Activated T-helper 1 cell treated with anti-CD3 and anti-CD28 coated beads, Interleukin-2, amount 50 U/mL, for 16 hours (primary cell): ENCODE measurements at places on chromosomes 5 and 9.

DNA sequence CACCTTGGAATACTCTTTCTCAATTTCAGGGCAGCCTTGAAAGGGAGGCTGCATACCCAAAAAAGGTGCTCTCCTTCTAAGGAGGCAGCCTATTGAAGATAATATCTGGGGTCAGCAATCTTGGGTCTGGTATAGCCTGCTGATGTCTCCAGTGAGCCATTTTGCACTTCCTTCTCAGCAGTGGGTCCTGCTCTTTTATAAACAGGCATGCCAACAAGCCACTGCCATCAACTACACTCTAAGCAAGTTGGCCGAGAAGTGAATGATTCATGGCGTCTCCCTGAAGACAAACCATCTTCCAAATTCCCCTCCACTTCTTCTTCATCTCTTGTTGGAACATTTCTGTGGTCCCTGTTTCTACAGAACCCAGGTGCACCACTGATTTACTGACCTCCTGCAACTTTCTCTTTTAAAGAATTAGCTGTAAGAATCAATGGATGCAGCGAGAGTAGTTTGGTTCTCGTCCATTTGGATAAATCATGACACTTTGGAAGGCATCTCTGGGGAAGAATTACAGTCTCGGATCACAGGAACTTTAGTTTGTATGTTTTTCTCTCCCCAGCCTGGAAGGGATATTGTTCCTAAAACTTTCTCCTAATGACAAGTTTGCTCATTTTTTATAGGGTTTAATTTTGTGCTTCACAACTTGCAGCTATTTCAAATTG is 108.3 kb downstream of the INSYN2B start:
- no peak for DNase-seq

- DNase-seq = no peak
These were observed 34.4 kb downstream of the RABGAP1 start for GRCh38 chr9:122975196-122975595.

GRCh38 chr9:123164285-123164684 is 104.1 kb downstream of the STRBP start:
- DNase-seq = no peak

DNA sequence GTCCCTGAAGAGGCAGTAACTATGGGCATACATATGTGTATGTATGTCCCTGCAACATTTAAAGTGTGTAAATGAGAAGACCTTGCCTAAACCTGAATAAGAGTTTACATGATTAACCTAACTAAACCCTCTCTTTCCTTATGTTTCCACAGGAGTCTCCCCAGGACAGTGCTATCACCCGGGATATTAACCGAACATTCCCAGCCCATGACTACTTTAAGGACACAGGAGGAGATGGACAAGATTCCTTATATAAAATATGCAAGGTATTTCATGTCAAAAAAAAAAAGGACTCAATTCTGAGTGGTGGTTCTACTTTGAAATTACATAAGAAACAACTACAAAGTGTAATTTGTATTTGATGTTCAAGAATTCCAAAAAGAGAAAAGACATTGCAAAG is 31.7 kb downstream of the GPR21 start:
- DNase-seq = no peak

DNA sequence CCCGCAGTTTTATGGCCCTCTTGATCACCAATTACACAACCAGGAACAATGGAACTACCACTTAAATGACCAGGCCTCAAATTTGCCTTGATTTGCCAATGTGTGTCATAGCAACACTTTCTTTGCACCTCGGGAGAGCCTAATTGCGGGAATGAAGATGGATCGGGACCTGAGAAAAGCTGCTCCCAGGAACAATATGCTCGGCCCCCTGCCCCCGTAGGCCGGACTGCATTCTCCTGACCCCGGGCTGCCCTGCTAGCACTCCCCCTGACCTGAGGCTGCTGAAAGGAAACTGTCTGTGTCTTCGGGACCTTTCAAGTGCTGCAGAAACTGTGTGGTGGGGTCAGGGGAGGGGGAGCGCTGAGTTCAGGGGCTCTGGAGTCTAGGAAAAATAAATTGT is 294.3 kb upstream of the IRX1 start:
- DNase-seq = no peak

DNA sequence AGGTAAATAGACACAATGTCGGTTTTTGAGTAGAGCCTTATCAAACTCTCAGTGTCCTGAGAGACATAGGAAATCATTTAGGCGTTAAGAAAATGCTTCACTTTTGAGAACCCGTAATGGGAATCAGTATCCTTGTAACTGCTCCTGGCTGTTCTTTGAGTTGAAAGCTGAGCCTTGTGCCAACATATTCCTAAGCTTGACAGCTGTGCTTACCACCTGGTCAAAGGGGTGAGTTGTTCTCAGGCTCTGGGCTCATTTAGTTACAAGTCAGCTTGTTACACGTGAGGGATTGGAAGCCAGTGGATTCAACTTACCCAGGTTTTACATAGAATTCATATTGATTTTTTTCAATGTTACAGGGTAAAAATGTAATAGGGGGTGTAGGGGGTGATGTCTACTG is 145.9 kb downstream of the GABRB2 start:
- DNase-seq = no peak

GRCh38 chr9:19583890-19584289 is 175.1 kb downstream of the ACER2 start:
- DNase-seq = no peak

DNA sequence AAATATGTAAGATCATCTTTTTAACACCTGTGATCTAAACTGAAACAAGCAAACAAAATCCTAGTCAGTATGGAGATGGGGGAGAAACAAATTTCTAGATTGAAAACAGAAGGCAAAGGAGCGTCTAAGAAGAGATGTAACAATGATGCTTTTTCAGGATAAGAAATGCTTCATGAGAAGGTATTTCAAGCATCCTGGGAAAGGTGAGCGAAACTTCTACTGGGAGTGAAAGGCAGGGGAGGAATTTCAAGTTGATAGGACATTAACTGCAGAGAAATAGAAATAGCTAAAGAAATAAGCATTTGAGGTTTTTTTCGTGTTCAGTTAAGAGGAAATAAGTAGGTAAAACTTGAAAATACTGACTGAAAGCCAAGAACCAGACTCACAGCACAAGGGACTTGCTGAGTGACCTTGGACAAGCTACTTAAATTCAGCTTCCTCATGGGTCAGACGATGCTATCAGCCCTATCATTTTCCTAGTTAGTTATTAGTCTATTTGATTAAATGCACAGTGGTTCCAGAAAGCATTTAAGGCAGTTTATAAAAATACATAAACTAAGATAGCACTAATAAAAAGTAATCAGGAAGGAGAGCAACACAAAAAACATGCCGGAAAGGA is 406.3 kb downstream of the PDE4D start:
- no peak for DNase-seq

- DNase-seq = no peak
These were observed 19.1 kb downstream of the STX17 start for GRCh38 chr9:99925541-99925940.

DNA sequence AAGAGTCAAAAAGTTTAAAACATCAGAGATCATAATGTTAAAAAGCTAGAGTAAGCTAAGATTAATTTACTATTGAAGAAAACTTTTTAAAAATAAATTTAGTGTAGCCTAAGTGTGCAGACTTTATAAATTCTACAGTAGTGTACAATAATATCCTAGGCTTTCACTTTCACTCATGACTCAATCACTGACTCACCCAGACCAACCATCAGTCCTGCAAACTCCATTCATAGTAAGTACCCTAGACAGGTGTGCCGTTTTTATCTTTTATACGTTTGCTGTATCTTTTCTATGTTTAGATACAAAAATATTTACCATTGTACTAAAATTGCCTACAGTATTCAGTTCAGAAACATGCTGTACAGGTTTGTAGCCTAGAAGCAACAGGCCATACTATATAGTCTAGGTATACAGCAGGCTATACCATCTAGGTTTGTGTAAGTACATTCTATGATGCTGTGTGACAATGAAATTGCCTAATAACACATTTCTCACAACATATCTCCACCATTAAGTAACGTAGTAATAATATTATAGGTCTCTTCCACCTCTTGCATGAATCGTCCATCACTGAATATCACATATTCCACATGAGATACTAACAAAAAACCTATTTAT is 59.2 kb downstream of the MEGF9 start:
- no peak for DNase-seq

GRCh38 chr5:152514827-152515397 is 109.8 kb upstream of the NMUR2 start:
- DNase-seq = no peak

- DNase-seq = peak; percentile 2
These were observed 93.0 kb downstream of the PHF2 start for GRCh38 chr9:93669116-93669957.

DNA sequence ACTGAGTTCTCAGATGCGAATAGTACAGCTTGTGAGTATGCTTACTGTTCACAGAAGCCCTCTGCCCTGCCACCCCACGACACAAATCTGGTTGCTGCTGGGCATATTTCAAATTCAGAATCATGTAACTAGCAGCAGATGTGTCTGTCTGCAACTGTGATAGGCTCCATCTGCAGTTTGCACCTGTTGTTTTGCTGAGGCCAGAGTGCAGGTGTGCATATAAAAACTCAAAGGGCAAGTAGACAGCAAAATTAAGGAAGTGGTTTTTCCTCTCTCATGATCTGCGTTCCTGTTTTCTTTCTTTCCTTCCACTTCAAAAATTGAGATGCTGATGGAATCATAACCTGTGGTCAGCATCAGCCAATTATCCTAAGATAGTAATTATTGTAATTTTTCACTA is 1000.5 kb downstream of the PTPRD start:
- no peak for DNase-seq

DNA sequence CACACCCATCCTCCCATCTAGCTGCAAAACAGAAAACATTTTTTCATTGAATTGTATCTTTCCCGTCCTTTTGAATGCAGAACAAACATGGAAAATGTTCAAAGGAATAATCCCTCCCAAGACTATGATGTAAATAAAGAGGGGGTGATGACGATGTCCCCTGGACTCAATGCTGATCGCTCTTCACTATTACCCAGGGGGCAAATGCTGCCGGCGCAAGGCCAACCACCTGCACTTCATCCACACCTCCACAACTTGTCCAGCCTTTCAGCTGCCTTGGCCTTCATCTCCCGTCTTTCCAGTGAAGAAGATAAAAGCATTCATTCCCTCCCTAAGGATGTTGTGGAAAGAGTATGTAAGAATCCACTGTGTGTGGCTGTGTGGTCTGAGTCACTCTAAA is 240.3 kb downstream of the AGTPBP1 start:
- no peak for DNase-seq

DNA sequence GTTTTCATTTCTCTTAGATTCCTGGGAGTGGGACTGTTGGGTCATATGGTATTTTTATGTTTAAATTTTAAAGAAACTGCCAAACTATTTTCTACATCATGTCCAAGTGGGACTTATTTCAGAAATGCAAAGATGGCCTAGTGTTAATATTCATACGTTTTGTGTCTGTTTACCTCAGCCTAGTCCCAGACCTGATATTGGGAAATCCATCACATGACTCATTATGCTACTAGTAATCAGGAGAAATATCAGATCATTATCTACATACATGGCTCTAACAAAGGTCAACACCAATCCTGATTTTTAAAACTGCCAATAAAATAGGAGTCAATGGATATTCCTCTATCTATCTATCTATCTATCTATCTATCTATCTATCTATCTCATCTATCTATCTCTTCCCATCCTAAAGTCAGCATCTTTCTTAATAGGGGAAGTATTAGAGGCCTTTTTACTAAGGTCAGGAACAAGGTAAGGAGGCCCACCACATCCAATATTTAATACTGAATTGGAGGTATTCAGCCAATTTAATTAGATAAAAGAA is 4.7 kb downstream of the RASGEF1C start:
- no peak for DNase-seq

DNA sequence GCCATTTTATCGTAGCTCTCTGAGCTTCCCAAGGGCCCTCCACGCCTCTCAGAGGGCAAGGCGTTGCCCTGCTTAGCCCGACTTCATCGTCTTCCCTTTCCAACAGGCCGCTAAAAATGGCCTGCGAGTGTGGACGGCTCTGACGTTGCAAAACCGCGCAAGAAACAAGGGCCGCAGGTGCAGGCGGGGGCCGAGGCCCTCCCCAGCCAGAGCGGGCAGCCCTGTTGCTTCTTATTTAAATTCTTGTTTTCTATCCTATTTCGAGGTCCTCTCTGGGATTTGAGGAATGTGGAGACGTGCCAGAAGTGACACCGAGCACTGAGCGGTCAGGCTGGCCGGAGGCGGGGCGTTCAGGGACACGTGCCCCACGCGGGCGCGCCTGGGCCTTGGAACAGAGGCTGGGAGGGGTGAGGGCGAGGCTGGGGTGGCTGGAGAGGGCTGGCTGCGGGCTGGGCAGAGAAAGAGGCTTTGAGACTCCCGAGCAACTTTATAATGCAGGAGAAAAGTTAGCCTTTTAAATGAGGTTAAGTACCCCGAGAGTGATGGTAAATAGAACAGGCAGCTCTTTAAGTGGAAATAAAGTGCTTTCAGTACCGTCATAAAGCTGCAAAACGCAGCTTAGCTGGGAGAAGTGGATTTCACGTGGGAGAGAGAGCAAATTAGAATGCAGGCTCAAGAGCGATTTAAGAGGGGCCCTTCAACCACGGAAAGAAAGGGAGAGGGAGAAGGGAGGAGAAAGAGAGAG is 243.6 kb downstream of the AUH start:
- no peak for DNase-seq

GRCh38 chr5:32274548-32275395 is 38.0 kb downstream of the MTMR12 start:
- DNase-seq = no peak

DNA sequence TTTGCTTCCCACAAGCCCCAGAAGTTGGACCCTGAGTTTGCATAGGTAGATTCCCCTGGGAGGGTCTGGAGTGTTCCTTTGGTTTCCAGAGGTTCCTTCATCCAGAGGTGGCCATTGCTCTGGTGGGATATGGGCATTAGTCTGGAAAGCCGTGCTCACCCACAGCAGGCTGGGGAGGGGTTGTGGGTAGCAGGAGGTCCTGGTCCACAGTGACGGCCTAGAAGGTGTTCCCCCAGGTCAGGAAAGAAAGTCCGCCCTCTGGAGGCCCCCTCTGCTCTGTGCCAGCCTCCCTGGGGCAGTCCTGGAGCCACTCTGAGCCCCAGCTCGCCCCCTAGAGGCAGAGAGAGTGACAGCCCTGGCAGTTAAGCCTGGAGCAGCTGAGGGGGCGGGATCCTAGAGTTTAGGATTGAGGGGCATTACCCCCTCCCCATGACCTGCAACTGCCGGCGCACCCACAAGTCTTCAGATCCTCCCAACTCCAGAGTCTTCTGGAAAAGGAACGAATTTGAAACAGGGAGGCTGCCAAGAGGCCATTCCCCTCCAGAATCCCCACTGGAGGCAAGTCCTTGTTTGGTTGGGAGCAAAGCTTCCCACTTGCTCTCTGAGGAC is 36.8 kb downstream of the NDST1 start:
- no peak for DNase-seq
